Fibroblast of skin of left quadriceps (primary cell): ENCODE measurements at places on chromosomes 7 and 10.
A peak's percentile ranks its signal among the peaks of the same experiment; 100 is the strongest.

GRCh38 chr10:69045441-69046300 lies 42.2 kb upstream of the SRGN start:
- no peak for DNase-seq

- DNase-seq, result no peak
These were observed 241.7 kb downstream of the CALN1 start for GRCh38 chr7:72170475-72170874.

- no peak for DNase-seq
These were observed 69.7 kb downstream of the CYP51A1 start for GRCh38 chr7:92064438-92065029.

- no peak for DNase-seq
These were observed 10.2 kb upstream of the AGR2 start for GRCh38 chr7:16815001-16815400.

- no peak for DNase-seq
These were observed 383.5 kb upstream of the VWC2 start for GRCh38 chr7:49389871-49390479.

DNA sequence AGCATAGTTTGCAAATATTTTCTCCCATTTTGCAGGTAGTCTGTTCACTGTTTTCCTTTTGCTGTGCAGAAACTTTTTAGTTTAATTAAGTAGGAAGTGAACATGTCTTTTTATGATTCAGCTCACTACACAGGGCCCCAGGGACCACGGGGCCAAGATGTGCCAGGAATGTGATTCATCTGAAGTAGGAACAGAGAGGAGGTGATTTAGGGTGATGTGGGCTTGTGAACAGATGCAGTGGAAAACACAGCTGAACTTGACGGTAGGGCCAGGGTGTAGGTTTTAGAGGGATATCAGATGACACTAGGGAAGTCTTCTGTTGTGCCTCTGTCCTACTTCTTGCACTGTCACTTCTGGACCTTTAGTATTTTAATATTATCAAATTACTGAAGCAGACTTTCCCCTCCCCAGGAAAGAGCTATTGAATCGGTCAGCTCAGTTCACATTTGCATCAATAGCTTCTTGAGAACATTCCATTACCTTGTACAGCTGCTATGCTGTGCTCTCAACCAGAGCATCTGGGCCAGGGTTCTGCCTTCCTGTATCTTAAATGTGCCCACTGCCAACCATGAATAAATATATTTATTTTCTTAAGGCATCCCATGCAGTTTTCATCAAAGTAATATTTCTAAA lies 96.9 kb downstream of the OSBPL3 start:
- DNase-seq, result peak; percentile 79

- DNase-seq, result no peak
These were observed 29.8 kb downstream of the PDLIM1 start for GRCh38 chr10:95260909-95261552.

GRCh38 chr7:68537774-68538071 lies 1060.6 kb upstream of the AUTS2 start:
- no peak for DNase-seq

DNA sequence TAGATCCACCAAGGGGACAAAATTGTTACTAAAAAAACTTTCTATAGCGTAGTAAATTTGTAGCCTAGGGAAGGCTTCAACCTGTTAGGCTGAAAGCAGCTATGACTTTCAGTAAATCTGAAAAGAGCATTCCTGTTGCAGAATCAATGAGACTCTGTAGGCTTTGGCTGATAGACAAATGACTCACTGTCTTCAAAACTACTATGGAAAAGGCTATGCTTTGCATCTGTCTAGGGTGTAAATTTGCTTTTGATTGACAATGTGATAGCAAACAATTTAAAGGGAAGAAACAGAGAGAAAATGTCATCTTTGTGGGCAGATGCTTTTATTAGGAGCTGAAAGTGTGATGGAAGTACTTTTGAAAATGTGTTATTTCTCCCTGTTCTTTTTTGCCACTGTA lies 60.6 kb downstream of the ARL5B start:
- no peak for DNase-seq

GRCh38 chr7:17013204-17013603 lies 131.4 kb upstream of the AGR3 start:
- no peak for DNase-seq

- no peak for DNase-seq
These were observed 35.7 kb downstream of the SHH start for GRCh38 chr7:155776606-155777005.

DNA sequence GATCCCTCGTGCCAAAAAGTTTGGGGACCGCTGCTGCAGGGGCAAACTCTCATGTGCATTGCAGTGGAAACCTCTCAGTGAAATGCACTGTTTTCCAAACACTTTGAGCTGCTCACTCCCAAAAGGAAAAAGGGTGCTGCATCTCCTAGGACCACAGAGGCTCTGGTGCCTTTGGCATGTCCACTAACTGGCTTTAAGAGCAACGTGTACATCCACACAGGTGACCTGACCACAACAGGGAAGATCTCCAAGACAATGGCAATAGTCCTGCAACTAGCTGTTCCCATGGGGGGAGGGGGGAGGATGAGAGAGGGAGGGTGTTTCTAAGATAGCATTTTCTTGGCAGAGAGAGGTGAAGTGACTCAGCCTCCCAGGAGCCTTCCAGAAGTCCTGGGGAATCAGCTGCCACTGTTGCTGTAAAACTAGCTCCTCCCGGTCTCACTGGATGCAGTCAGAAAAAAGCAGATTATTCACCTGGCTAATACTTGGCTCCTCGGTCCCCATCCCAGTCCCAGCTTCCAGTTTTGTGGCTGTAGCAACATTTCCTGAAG lies 181.7 kb downstream of the HECW1 start:
- peak; percentile 60 for DNase-seq
